ENCODE measurements at places on chromosomes 1 and 21.

DNA sequence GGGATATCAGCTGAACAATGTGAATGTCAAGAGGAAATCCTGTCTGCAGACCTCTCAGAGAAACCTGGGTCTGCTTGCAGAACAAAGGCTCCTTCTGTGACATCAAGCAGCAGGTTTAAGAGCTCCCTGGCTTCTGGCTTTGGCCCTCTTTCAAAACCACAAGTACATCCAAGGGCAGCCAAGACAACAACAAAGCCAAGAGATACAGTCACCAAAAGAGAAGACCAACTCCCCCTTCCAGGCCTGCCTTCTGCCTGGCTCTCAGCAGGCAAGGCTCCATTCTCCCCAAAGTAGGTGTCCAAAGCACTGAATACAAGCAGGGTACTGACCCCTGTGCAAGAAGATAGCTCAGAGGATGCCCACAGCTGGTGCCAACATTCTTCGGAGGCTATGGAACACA is 11.5 kb downstream of the BCAR3 start:
- no peak for DNase-seq

DNA sequence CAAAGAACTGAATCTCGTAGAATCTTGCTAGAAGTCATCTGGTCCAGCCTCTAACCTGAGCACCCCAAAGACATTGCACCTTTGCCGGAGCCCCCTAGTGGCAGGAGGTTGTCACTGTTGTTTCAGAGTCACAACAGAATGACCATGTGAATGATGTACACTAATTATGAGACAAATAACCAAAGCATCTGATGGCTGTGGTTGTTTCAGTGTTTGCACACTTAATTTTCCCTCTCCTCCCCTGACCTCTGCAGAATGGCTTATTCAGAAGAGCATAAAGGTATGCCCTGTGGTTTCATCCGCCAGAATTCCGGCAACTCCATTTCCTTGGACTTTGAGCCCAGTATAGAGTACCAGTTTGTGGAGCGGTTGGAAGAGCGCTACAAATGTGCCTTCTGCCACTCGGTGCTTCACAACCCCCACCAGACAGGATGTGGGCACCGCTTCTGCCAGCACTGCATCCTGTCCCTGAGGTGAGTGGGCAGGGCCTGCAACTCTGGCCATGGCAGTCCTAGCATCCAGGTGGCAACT is 26.4 kb downstream of the TRAF5 start:
- no peak for DNase-seq

DNA sequence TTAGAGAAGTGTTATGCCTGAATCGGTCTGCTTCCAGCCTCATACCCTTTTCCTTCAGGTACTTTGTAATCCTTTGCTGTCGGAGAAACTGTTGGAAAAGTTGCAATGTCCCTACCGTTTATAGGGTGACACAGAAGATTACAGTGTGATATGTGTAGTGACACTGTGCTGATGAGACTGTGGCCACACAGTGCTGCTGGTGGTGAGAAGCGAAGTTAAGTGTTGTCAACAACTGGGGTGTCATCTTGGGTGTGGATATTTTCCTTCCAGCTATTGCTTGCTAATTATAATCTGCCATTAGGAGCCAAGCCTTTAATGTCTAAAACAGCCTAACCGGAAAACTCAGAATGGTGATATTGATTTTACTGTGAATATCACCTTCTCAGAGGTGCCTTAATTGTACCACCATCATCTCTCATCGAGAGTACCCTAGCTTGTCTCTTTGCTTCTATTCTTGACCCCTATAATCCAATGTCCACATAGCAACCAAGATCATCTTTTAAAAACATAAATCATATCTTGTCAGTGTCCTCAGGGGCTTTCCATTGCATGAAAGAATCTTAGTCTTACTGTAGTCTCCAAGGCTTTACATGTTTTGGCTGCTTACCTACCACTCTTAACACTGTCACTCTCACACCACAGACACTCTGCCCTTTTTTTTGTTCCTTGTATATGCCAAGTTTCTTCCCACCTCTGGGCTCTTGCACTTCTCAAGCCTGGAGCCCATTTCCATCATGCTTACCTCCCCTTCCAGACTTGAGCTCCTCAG is 89.4 kb upstream of the PGD start:
- DNase-seq, result no peak

DNA sequence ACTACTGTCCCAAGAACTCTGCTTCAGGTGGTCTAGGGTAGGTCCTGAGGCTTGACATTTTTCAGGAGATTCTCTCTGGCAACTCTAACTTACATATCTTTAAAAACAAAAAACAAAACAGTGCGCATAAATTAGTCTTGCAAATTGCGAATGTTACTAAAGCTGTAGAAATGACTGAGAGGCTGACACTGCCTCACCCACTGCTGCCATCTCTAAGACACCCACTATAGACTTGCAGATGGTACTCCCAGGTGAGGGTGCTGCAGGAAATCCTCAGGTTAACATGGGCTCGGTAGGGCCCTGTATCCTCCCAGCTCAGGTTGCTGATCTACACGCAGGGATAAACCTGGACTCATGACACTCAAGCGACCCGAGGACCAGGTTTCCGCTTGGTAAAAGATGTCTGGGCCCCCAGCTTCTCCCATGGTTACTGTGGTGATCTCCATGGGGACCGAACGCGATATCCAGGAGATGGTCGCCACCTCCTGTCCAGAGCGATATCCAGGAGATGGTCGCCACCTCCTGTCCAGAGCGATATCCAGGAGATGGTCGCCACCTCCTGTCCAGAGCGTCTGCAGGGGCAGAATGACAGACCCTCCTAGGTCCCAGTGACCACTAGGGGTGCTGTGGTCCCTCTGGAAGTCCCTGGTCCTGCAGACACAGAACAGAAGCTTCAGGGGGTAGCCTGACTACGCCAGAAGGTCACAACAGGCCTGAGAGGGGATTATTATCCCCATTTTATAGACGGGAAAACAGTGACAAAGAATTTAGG is 16.2 kb upstream of the LY9 start:
- no peak for DNase-seq

DNA sequence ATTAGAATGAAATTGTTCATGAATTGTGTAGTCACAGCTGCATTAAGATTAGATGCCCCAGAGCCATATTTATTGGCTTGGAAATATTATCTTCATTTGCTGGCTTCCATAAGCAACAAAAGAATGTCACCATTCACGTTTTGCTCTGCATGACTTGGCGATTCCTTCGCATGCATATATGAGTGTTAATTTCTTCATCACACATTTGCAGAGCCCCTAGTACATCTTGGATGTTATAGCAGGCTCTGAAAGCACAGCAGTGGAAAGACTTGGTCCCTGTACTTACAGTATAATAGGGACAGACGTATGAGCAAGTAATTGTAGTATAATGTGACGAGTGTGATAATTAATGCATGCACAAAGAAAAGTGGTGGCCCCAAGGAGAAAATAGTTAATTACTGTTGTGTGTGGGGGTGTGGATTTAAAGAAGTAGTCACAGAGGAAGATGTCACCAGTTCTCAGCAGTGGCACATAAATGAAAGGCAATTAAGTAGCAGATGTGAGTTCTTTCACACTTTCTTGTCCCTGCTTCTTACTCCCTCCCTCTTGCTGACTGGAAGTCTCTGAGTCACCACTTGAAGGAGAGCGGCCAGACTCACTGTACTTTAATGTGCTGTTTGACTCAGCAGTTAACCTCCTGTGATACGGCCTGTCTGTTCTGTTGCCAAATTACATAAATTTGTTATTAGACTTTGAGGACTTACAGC is 21.0 kb downstream of the S100A10 start:
- no peak for DNase-seq

DNA sequence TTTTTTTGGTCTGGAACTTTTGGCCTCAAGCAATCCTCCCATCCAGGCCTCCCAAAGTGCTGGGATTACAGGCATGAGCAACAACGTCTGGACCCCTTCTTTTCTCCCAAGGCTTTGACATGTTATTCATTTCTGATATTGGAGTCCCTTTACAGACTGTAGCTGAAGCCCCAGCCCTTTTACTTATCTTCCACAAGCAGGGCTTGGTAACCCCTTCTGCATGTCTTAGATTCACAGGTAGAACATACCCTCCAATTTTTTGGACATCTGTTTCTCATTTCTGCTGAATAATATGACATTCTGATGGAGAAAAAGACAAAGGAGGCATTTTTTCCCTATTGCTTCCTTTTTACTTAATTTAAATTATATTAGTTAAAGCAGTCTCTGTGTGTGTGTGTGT is 39.2 kb upstream of the RGS21 start:
- DNase-seq, result no peak

- no peak for DNase-seq
Measured at GRCh38 chr1:27650171-27650538, 15.2 kb upstream of the FGR start.

DNA sequence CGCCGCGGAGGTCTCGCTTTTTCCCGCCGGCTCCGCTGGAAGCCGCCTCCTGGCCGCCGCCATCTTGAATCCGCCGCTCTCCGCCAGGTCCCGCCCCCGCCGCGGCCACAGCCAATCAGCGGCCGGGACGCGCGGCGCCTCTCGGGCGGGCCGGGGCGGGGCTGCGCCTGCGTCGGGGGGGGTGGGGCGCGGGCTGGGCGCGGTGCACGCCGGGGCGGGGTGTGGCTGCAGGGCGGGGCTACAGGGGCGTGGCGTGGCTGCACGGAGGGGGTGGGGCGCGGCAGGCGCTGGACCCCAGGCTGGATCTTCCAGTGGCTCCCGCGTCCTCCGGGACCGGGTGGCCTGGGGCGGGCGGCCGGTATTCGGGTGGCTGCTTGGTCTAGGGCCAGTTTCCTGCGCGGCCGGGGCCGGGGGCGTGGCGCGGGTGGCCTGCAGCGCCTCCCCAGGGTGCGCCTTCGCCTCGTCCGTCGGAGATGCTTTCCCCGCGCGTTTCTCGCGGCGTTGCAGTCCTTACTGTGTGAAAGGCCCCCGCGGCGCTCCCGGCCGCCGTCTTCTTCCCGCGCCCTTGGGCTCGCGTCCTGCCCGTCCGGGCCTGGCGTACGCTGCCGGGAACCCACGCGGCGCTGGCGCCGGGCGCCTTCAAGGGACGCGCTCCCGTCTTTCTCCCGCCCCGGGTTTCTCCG is 575 bp downstream of the PCNT start:
- DNase-seq, result no peak

DNA sequence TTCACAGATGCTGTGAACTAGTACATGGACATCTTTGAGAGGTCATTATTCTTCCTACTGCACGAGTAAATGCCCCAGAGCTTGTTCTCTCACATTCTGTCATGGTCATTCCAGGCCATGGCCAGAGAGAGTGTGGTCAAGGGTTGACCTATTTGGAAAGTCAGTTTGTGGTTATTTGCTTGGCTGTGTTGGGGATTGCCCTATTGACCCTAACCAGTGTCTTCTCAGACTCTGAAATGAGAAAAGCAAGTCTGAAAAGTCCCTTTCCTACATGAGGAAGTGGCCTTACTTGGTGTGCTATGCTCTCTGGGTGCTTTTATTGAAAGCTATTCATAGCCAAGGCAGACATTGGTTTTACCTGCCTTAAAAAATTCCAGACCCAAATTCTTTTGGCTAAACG is 26.6 kb downstream of the CLIC6 start:
- no peak for DNase-seq

DNA sequence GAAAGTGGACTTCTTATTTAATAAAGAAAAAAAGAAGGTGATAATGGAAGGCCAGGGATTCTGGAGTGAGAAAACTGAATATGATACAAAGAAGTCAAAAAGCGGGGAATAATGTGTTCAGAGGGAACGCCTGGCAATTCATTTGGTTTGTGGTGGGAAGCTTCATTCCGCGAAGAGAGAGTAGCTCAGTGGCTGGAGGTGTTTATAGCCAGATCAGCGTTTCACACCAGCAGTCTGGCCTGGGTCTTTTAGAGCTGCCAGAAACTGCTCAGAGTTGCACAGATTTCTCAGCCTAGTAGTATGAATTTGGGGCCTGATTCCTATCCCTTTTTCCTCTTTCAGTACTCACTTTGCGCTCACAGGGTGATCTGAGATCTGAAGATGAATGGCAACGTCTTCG is 67.8 kb upstream of the IPO9 start:
- DNase-seq, result no peak

DNA sequence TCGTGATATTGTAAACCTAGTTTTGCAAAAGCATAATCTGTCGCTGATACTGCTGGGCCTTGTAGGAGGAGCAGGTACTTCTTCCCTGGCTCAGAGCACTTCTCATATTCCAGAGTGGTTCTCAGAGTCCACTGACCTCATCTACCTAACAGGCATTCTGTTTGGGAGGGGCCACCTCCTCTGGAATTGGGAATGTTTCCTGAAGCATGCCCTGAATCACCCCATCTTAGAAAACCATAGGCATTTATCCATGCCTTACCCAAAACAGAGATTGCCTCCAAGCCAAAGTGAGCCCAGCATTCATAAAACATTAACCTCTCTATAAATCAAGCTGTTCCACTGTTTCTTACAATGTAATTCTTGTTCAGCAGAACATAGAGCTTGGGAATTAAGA is 35.1 kb downstream of the SLC44A3 start:
- no peak for DNase-seq

DNA sequence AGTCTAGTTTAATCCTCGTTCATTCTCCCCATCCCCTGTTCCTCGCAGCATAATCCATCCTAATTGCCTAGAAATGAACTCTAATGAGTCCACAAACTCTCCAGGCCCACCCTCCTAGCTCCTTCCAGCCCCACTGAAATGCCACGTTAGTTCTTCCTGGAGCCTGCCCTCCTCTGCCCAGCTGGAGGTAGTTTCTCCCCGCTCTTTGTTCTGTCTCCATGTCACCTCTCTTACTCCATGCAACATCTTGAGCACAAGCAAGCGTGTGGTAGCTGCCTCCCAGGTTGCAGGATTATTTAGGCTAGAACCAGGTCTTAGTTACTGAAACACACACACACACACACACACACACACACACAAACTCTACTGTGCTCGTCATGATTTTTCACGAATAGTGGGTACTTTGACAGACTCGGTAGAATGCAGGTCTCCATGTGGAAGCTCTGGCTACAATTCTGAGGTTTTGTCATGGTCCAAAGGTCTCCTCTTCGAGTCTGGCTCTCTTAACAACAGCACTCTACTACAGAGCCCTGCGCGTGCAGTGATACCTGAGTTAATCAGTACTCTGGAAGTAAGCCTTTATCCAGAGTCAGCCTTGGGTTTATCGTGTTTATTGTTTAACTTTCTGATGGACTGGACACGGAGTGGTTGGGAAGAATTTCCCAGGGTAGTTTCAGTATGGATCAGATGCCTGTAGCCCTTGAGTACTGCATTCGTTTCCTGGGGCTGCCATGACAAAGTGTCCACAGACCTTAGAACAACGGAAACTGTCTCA is 27.5 kb downstream of the HUNK start:
- DNase-seq, result no peak

DNA sequence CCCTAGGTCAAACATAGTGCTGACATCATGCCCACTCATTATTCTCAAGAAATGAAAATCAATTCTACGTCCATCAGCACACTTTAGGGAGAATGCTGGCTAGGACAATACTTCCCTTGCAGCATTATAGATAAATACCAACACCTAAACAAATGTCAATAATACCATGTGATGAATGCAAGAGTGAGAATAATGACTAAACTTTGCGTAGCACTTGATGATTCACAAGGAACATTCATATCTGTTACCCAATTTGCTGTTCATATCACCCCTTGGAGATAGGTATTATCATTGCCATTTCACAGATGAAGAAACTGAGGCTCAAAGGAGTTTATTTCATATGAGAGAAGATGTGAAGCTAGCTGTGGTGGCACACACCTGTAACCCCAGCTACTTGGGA is 24.8 kb upstream of the EPS15 start:
- no peak for DNase-seq

- DNase-seq, result no peak
Measured at GRCh38 chr1:218482683-218483082, 137.5 kb downstream of the TGFB2 start.

- DNase-seq, result no peak
Measured at GRCh38 chr1:99777752-99778151, 11.3 kb upstream of the FRRS1 start.

GRCh38 chr21:42379426-42380215 is 13.3 kb upstream of the TFF1 start:
- no peak for DNase-seq
